ENCODE measurements at places on chromosomes 3 and 15.

DNA sequence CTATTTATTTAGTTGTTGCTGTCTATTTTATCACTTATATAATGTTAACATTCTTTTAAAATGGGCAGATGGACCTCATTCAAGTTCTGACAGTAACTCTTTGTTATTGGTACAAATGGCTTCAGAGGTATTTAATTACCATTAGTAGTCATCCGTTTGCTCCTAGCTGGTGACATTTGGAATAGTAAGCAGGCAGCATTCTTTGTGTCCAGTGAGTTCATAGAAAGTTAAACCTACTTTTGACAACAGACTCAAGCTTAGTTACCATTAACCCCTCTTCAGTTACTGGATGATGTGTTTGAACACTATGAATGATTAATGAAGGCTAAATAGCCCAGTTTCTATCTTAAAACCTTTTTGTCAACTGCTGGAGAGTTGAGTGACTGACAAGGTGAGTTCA is 500.7 kb upstream of the ATP11B start:
- DNase-seq: no peak

DNA sequence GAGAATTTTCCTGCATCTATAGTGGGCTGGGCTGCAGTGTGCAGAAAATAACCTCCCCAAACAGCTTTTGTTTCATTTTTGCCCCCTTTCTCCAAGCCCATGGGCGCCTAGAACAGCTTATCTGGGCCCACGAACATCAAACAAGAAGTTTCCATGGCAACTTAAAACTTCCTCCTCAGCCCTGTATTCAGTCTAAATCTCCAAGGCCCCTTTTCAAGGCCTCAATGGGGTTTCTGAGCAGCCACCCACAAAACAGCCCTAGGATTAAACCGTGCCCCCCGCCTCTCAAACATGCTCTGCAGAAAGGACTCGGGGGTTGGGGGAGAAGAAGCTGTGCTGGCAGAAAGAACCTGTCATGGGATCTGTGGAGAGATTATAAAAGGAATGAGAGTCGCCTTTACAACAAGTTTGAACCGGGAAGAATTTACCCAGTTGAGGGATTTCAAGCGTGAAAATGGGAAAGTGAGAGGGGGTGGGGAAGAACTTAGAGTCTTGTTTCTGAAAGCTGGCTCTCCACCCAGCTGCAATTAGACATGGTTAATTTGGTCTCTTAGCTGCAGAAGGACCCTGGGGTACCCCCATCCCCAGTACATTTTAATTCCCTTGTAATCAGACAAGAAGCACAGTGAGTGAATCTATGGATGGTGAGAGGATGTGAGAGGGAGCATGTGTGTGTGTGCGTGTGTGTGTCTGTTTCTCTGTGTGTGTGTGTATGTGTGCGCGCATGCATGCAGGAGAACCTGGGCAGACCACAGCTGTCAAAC is 4.3 kb upstream of the FAM107A start:
- no peak for DNase-seq

DNA sequence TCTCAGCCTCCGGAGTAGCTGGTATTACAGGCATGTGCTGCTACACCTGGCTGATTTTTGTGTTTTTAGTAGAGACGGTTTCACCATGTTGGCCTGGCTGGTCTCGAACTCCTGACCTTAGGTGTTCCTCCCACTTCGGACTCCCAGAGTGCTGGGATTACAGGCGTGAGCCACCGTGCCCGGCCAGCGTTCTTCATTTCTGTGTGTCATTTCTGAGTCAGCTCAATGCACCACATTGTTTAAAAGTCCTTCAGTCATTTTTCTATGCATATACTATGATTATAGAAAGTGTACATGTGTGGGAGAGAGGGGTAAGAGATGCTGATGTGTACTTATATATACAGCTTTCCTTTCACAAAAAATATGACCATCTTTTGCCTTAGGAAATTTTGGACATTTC is 2.1 kb downstream of the QTRT2 start:
- no peak for DNase-seq

DNA sequence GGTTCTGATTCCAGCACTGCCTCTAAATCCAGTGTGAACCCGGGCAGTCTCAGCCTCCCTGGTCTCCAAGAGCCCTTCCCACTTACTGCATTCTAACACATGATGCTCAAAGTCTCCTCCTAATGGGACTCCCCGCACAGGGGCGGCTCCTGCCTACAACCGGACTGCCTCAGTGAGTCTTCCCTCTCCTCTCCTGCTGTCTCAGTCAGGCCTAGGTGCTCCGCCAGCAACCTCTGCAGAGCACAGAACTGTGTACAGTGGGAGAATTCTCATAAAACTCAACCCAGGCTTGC is 28.9 kb downstream of the TBC1D2B start:
- DNase-seq: no peak

DNA sequence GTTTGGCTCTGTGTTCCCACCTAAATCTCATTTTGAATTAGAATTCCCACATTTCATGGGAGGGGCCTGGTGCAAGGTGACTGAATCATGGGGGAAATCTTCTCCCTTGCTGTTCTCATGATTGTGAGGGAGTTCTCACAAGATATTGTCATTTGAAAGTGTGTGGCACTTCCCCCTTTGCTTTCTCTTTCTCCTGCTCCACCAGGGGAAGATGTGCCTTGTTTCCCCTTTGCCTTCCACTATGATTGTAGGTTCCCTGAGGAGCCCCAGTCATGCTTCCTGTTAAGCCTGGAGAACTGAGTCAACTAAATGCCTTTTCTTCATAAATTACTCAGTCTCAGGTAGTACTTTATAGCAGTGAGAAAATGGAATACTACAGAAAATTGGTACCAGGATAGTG is 157.2 kb upstream of the TPRG1 start:
- DNase-seq: no peak

DNA sequence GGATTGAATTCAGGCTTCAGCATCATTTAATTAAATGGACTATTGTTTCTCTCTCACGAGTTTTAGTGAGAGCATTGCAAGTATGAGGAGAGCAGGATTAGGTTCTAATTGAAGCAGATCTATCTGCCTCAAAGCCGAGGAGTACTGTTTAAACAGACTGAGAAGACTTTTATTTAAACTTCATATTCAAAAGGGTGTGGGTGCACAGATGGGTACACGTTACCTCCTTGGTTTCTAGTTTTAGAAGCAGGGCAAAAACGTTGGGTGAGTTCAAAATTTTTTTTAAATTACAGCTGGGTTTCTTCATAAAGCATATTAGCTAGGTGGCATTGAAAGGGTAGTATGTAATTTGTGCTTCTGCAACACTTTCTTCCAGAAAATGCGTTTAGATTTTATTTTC is 26.5 kb upstream of the CLRN1 start:
- DNase-seq: no peak

DNA sequence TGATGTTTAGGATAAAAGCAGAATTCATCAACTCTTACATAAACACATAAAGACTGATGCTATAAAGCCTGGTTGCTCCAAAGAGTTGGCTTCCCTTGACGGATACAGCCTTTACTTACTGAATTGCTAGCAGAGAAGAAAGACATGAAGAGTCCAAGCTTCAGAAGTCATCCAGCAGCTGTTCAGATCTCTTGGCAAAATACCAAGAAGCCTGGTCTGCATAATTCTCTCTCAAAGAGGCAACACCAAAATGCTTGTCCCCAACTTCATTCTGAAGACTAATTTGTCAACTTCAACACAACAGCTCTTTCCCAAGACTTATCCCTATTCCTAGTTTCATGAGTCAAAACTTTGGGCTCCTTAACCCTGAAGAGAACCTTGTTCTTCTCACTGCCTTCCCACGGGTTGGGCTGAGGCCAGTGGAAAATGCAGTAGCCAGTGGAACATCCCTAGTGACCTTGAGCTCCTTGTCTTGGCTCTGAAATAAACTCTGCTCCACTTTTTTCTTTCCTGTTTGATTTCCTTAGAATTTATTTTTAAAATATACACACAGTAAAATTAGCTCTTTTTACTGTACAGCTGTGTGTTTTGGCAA is 119.2 kb upstream of the THBS1 start:
- no peak for DNase-seq

GRCh38 chr3:124607163-124607562 is 123.1 kb upstream of the UMPS start:
- no peak for DNase-seq
